SIG-M5 (cell line): ENCODE measurements at places on chromosomes 6 and 20.

DNA sequence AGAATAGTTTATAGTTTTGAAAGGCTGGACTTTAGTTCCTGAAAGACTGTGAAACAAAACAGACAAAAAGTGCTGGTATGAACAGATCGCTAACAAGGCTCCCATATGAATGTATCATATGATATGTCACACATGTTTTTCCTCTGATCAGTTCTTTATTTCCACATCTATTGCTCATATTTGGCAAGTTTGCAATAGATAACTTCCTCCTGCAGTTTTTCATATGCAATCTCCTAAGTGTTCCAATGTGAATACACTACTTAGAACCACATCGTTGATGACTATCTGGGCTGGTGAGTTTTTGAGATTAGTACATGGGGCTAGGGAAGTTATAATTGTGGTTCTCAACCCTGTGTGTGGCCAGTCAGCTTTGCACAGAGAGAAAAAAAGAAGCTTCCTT lies 23.1 kb downstream of the CRYBG1 start:
- DNase-seq = no peak

DNA sequence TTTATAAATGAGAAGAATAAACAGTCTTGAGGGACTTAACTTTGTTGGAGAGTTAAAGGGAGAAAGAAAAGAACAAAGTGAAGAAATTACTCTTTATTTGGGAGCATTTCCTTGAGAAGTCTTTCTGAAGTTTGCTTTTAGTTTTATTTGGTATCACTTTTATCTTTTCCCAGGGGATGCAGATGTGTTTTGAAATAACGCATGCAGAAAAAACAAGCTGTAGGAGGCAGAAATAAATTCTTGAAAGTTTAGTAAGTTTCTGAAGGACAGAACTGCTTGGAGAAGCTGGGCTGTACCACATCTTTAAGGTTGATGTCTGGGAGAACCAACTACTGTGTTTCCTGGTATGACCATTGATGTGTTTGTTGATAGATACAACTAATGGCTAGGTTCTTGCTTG lies 75.0 kb downstream of the PLCB4 start:
- DNase-seq = no peak

- no peak for DNase-seq
These were observed 15.4 kb downstream of the FKBP1A start for GRCh38 chr20:1377341-1377871.

- no peak for DNase-seq
These were observed 392.7 kb upstream of the MAN1A1 start for GRCh38 chr6:119742188-119742803.

- peak; percentile 10 for DNase-seq
These were observed 69.6 kb downstream of the SSR1 start for GRCh38 chr6:7243179-7243981.
